Lung (tissue), 17 donors: ENCODE measurements at places on chromosomes 3 and 15. TPM values are rescaled to one million over a fixed set of nuclear protein-coding genes. Genes with fewer than 3 reads are reported as not detected.

Gene KCNMB2
- total RNA-seq, result 1.7 TPM

Gene AMT
- total RNA-seq, result 12.4 TPM

Gene GABRA5
- total RNA-seq, result not detected

Gene DPPA4
- 1.8 TPM for total RNA-seq

Gene LIPH
- total RNA-seq, result 8.8 TPM

Gene CCDC54
- total RNA-seq, result not detected

Gene THBS1
- 174 TPM for total RNA-seq

Gene NR2F2
- 41.9 TPM for total RNA-seq

Gene ARGFX
- not detected for total RNA-seq

Gene GOLGA8O
- total RNA-seq, result not detected

Gene AADACL2
- total RNA-seq, result not detected

Gene TNFSF10
- 41.5 TPM for total RNA-seq

Gene LACTB
- 22.8 TPM for total RNA-seq

Gene MKRN3
- not detected for total RNA-seq

Gene MUSTN1
- total RNA-seq, result 10.9 TPM

Gene CPLX3
- total RNA-seq, result not detected
